Left cardiac atrium (tissue), 4 donors: ENCODE measurements at places on chromosomes 1 and 21. TPM values are rescaled to one million over a fixed set of nuclear protein-coding genes. Genes with fewer than 3 reads are reported as not detected.

DNA sequence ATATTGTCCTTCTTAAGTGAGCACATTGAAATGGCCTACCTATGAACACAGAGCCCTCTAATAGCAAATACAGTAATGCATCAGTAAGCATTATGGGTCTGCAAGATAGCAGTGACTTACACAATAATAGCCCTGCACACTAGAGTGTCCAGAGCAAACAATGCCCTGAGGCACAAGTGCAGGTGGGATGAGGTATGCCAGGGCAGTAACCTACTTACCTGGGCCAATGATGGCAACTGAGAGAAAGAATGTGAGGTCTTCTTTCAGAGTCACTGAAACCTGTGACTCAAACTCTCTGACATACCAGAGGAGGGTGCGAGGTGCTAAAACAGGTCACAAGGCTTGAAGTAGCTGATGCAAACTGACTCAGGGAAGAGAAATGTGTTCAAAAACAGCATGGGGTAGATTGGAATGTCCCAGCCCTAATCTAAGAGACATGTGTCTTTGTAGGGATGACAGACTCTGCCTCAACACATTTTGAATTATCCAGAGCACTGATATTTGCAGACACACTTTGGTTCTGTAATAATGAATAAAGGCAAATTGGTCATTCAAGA is 168.5 kb upstream of the RUNX1 start:
- no peak for DNase-seq

DNA sequence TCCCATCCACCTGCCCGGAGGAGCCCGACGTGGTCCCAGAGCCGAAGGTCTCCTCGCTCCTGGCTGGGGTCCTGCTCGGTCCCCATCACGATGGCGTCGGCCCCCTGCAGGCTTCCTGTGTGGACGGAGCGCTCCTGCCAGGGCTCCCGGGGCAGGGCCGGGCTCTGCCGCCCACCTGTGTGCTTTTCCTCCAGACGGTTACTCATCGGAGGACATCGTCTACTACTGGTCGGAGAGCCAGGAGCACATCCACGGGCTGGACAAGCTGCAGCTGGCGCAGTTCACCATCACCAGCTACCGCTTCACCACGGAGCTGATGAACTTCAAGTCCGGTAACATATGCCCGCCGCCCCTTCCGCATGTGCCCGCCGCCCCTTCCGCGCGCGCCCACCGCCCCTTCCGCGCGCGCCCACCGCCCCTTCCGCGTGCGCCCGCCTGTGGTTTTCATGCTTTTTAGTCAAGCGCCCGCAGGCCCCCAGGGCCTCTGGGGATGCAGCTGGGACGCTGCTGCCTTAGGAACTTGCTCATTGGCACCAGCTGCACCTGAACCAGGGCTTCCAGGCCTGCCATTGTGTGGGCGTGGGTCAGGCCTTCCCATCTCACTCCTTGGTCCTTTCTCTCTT is 8.9 kb downstream of the GABRD start:
- no peak for DNase-seq

DNA sequence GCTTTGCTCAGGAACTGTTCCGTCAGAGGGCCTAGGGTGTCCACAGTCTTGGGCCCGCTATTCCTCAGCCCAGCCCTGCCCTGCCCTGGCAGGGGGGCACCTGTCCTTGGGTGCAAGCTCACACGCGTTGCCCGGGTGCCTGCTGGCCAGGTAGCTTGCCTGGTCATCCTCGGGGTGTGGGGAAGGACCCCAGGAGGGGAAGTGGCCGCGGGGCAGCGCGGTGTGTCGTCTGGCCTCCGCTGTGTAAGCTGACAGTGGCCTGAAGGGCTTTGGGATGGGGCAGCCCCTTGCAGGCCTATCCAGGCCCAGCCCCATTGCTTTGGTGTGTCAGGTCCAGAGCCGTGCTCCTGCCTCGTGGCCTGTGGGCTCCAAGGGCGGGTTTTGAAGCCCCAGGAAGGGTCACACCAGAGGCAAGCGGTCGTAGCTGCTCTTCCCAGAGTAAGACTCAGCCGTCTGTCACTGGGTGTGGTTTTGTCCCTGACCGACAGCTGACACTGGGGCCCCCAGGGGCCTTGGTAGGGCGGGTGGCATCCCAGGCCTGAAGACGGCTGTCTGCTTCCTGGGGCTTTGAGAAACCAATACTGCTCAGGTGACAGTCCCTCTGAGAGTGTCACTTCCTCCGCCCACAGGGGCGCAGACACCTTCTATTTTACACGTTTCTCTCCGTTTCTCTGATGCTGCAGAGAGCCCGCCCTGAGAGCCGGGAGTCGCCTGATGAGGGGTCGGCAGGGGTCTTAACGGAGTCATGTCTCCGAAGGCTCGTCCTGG is 72.1 kb downstream of the SKI start:
- DNase-seq, result no peak

The NKAIN1 gene
- not detected for total RNA-seq

The PCNX2 gene
- 4.2 TPM for total RNA-seq

- DNase-seq, result no peak
Measured at GRCh38 chr1:92482665-92483609, 3.8 kb downstream of the GFI1 start.

The ST6GALNAC5 gene
- 0.52 TPM for total RNA-seq

DNA sequence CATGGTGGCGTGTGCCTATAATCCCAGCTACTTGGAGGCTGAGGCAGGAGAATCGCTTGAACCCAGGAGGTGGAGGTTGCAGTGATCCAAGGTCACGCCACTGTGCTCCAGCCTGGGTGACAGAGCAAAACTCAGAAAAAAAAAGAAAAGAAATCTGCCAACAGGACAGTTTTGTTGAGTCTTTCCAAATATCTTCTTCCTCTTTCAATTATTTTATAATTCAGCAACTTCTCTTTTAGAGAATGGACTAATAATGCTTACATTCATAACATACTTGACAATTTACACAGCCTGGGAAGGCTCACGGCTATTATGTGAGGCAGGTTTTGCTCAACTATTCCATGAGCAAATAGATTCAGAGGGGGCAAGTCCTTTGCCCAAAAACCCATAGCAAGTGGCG is 18.1 kb downstream of the CNR2 start:
- DNase-seq, result no peak

The C1orf115 gene
- total RNA-seq, result 22.9 TPM

DNA sequence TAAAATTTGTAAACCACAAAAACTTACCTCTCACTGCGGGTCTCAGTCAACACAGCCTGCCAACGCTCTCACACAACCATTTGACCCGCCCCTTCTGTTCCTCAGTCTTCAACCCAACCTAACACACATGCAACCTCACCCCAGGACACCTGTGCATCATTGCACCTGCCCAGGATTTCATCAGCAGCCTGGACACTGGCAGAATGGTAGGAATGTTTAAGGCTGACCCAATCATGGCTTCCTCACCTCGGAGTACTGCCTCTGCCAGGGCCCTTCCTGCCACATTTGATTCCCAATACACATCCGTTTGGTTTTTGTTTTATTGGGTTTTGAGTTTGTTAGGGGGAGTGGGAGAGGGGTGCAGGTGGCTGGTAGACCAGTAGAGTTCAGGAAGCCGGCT is 40.7 kb downstream of the TOMM20 start:
- no peak for DNase-seq

- DNase-seq, result no peak
Measured at GRCh38 chr21:23968722-23969647, 1638.3 kb downstream of the MRPL39 start.

DNA sequence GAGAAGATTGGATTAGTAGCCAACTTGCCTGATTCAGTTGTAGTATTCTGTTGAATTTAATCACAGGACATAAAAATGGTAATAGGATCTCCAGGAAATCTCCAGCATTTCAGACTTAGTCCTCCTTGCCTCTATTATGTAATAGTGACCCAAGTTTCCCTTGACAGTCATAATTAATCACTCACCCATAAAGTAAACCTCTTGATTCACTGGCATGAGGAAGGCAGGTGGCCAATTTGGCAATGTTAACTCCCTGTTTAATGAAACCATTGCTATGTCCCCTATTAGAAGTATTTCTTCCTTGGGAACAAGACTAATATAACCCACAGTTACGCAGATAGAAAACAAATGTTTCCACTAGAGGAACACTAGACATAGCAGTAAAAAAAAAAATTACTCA is 604.8 kb upstream of the CXADR start:
- DNase-seq, result no peak

The URB2 gene
- 8.4 TPM for total RNA-seq

The TSPEAR gene
- total RNA-seq, result 0.39 TPM

The P3R3URF gene
- total RNA-seq, result not detected

The ADAMTS5 gene
- 7.9 TPM for total RNA-seq

DNA sequence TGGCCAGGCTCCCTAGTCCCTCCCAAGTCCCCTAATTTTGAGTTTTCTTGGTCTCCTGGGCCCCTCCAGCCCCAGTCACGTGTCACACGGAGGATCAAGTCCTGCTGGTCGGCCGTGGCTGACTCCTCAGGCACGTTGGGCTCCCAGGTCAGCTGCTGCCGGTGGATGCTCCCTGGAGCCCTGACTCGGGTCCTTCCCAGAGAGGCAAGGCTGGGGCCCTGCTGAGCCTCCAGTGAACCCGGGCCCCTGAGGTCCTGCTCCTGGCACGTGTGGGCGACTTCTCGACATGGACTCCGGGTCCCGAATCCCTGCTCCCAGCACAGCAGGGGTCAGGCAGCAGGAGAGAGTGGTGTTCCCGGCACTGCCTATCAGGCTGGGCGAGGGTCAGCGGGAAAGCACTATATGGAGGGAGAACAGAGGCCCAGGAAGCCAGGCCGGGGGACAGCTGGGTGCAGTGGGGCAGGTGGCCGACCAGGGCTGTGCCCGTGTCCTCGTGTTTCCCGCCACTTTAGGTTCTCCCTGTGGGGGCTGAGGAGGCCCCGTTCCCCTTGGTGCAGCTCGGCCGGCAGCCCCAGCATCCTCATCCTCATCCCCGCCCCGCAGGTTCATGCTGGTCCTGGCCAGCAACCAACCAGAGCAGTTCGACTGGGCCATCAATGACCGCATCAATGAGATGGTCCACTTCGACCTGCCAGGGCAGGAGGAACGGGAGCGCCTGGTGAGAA is 13.2 kb downstream of the TMEM240 start:
- DNase-seq, result no peak

GRCh38 chr1:56223968-56224367 is 355.4 kb downstream of the PLPP3 start:
- DNase-seq, result no peak

The S1PR1 gene
- 69.3 TPM for total RNA-seq

DNA sequence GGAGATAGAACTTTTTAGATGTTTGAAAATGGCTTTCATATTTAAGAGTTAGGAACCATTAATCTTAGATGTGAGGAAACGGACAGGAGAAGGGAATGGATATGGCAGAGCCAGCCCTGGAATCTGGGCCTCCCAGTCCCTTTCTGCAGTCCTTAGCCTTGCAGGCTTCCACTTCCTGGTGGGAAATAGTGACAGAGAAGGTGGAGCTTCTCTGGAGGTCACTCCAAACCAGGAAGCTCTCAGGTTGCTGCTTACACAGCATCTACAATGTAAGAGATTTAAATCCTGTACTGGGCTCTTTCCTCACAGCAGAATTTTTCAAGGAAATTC is 2.5 kb downstream of the S100A11 start:
- DNase-seq, result no peak

The LINGO4 gene
- total RNA-seq, result 0.29 TPM

DNA sequence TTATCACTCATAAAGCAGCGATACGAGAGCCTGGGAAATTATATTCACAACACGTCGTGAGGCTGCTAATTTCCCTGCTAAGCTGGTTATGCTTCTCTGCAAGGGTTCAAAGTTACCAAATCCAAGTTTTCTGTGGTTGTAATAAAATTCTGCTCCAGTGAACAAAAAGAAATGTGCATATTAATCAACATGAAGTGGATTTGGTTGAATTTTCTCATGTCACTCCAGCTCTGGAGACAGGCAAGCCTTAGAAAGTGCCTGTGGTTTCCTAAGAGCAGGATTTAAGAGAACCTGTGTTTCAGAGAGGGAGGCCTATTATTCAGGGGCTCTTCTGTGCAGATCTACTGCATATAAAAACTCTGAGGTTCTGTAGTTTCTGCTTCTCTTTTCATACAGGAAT is 87.5 kb downstream of the WLS start:
- no peak for DNase-seq

DNA sequence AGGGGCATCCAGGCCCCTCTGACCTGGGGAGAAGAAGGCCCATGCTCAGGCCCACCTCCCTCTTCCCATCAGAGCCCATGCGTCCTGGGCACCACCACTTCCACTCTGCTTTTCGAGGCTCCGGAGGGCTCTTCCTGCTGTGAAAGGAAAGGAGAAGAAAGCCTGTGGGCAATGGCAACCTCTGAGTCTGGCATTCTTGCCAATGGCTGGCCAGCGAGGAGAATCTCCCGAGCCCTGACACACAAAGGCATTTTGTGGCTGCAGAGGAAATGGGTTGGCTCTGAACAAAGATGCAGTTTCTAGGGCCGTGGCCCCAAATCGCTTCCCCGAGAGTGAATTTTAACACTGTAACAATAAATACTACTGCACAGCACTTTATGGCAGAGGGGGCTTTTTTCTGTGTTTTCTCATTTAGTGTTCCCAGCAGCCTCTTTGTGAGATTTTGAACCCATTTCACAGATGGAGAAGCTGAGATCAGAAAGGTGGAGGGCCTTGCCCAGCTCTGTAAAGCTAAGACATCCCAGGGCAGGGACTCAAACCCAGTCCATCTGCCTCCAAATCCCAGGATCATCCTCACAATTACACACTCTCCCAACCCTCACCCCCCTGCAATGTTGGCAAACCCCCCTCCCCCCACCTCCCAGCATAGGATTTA is 35.7 kb upstream of the TMEM51 start:
- no peak for DNase-seq

DNA sequence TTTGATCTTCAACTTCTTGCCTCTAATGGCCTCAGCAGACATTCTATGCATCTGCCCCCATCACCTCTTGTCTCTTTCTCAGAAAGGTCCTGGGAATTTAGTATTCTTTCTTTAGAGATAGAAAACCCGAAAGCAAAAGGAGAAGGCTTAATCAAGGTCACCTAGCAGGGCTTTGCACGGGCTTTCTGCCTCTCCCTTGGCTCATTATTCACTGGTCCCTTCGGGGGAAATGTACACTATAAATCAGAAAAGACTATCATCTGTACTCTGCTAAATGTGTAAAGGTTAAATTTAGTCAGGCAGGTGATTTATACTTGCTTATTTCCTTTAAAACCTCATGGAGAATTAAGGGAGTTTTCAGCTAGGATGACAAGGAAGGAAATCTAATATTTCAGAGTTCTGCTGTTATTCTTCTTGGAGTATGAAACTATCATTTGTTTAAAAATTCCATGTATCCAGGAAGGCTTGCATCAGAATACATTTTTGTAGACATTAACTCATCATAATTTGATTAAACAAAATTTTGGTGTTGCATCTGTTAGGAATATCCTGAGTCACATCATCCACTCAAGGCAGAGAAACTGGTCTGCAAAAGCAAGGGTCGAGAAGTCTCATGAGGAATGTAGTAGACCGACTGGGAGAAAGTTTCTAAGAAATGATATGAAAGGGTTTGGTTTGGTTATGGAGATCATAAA is 124.6 kb downstream of the GABPA start:
- DNase-seq, result no peak
